ENCODE measurements at places on chromosomes 6 and 20.

DNA sequence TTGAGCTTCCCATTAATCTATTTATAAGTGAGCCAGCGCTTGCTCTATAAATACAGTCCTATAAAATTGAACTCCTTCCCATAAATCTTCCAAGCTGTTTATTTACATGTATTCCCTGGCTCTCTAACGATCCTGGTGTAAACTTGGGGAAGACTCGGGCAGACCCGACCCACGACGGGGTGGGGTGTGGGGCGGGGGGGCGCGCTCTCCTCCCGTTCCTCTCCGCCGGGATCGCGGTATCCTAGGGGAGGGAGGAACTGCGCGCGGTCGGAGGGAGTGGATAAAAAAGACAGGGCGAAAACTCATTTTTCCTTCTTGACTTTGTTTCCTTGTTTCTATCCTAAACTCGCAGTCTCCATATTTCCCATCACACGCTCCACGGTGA is 31.1 kb downstream of the TFAP2B start:
- no peak for DNase-seq

- no peak for DNase-seq
Measured at GRCh38 chr6:147779624-147780023, 271.1 kb downstream of the SAMD5 start.

DNA sequence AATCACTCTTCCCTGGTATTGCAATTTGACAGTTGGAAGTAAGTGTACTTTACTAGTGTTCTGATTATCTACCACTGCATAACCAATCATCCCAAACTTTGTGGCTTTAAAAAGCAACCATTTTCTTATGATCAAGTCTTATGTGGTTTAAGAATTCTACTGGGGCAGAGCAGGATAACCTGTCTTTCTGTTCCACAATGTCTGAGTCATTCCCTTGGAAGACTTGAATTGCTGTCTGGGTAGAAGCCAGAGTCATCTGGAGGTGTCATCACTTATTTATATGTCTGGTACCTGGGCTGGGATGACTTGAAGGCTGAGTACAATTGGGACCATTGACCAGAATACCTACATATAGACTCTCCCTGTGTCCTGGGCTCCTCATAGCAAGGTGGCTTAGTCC is 644.3 kb downstream of the HDGFL1 start:
- no peak for DNase-seq

GRCh38 chr20:1274485-1275311 is 8.6 kb downstream of the SNPH start:
- no peak for DNase-seq

DNA sequence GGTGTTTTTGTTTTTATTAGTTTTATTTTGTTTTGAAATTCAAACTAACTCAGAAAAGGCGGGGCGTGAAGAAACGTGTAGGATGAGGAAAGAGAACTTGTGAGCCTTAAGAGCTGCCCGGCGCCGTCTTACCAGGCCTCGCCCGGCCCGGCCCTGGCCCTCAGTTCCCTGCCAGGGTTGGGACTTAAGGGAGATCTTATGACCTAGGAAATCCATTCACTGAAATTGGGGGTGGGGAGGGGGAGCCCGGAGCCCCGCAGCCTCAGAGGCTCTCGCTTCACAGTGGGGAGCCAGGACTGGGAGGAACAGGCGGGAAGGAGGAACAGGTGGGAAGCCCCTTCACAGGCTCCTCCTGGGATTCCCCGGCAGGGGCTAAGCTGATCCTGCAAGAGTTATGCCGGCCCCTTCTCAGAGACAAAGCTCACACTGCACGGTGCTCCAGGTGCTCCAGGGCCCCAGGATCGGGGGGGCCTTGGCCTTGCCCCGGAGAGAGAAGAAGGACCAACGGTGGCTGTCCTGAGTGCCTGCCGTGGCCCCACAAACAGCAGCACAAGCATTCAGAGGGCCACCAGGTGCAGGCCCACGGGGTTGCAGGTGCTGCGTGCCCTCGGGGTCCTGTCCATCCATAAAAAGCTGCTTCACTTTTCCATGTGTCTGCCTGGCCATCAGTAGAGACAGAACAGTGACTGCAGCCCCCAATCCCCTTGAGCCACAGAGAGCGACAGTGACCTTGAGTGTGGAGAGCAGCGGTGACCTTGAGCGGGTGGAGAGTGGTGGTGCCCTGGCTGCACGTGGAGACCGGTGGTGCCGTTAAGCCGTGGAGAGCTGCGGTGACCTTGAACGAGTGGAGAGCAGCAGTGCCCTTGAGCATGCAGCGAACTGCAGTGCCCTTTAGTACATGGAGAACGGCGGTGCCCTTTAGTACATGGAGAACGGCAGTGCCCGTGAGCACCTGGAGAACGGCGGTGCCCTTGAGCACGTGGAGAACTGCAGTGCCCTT is 152.7 kb downstream of the DLL1 start:
- DNase-seq = no peak

GRCh38 chr6:8215631-8216030 is 113.3 kb upstream of the EEF1E1 start:
- DNase-seq = no peak
